ENCODE measurements at places on chromosomes 5 and 9.

- DNase-seq = no peak
Observed at GRCh38 chr9:131635285-131635684, 90.0 kb downstream of the PRRT1B start.

DNA sequence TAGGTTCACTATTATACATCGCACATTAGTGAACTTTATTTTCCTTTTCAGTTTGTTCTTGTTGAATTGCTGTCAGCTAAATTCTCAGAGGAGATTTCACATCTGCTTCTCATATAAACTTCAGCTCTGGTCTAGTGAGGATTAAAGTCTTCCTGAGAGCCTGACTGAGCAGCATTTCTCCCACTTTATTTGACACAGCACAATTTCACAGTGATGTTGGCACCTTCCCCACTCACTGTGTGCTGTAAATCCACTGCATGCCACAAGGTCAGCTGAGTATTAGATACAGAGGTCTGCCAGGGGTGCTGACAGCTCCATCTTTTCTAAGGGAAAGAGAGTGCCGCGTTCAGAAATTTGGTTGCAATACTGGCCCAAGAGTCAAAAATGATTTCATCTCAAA lies 567.4 kb downstream of the PRR16 start:
- DNase-seq = no peak

DNA sequence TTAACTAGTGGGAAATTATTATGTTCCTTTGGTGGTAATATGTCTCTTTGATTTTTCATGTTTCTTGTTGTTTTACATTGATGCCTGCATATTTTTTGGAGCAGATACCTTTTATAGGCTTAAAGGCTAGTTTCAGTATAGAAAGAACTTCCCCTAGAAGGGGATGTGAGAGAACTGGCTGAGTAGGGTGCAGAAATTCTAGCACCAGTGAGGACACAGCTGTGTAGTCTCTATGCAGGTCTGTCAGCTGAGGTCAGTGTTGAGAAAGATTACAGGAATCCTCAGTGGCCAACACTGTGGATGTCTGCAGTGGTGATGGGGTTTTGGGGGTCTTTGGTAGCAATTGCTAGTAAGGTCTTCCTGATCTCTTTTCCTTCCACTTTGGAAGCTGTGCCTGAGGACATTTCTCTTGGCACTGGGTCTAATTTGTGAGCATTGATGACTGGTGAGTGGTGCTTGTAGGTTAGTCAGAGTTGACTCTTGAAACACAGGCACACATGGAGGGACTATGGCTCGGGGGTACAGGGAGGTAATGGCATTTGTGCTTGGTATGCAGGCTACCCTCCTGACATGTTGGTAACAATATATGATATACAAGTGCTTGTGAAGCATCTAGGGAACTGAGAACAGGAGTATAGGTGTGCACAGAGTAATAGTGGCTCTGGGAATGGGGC lies 221.4 kb downstream of the SPATA31D1 start:
- no peak for DNase-seq

- DNase-seq = no peak
Observed at GRCh38 chr5:158007336-158007735, 148.4 kb upstream of the CLINT1 start.

- peak; percentile 52 for DNase-seq
Observed at GRCh38 chr5:146565764-146566367, 49.9 kb upstream of the GPR151 start.

GRCh38 chr9:88593537-88594185 lies 58.7 kb downstream of the NXNL2 start:
- DNase-seq = no peak

GRCh38 chr9:107471552-107471951 lies 18.0 kb downstream of the KLF4 start:
- no peak for DNase-seq

DNA sequence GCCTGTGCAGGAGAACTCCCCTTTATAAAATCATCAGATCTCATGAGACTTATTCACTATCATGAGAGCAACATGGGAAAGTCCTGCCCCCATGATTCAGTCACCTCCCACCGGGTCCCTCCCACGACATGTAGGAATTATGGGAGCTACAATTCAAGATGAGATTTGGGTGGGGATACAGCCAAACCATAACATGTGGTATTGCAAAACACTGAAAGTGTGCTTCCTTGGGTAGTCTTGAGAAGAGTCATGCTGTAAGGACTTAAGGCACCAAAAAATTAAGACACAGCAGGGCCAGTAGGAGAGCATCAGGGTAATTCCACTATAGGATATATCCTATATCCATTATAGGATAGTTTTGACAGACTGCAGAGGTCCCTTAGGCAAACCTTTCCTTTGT lies 29.4 kb upstream of the GDNF start:
- no peak for DNase-seq

- DNase-seq = no peak
Observed at GRCh38 chr9:137444106-137444790, 3.1 kb upstream of the ENTPD8 start.

DNA sequence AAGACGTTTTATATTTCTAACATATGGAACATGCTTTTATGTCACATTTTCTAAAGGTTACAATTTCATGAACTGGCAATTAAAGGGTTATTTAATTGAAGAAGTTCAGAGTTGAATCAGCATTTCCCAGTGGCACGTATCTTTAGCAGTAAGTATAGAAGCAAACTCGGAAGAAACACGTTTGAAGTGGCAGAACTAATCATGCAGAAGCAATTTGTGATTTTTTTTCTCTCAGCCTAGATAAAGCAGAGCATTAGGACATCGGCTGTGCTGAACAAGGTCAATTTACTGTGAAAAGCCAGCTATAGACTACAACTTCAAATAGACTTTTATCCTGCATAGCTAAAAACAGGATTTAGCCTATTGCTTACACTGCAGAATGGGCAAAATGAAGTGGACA lies 104.7 kb downstream of the ISL1 start:
- DNase-seq = no peak

DNA sequence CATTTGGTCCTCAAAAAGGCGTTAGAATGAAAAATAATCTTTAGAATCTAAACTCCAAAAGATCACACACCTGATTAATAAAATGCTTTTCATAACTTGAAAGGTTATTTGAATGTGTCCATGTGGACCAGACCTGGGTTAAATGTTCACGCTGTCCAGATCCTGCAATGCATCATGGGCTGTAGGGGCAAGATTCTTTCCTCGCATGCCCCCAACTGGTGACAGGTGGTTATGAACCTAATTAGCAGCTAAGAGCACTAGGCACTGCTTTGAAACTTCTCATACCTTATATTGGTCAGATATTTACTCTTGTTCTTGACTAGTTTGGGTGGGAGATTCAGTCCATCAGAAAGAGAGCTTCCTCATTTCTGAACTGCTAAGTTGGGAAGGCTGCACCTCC lies 19.3 kb upstream of the PIP5K1B start:
- no peak for DNase-seq

- no peak for DNase-seq
Observed at GRCh38 chr5:125411071-125411743, 664.8 kb upstream of the ZNF608 start.

- peak; percentile 93 for DNase-seq
Observed at GRCh38 chr5:79990598-79991507, at the start of gene MTX3. MTX3 (minus strand) TSS chr5:79991262; CDS start chr5:79991238, 24 bp downstream.

GRCh38 chr5:93272108-93272507 lies 308.9 kb downstream of the NR2F1-AS1 start:
- DNase-seq = no peak

DNA sequence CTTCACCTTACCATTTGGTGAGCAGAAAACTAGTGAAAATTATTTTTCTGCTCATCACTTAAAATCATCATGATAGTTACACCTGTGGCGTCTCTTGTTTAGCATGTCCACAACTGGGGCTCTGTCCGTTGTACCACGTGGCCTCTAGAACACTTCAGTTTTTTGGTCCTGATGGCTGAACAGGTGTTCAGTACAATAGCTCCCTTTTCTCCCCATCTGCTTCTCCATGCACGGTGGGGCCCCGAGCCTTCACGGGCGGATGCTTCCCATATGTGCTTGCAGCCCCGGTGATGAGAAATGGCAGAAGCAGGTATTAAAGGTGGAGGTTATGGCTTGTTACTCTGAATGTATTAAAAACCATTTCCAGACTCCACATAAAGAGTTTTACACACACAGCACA lies 304.1 kb downstream of the CWC27 start:
- peak; percentile 89 for DNase-seq

DNA sequence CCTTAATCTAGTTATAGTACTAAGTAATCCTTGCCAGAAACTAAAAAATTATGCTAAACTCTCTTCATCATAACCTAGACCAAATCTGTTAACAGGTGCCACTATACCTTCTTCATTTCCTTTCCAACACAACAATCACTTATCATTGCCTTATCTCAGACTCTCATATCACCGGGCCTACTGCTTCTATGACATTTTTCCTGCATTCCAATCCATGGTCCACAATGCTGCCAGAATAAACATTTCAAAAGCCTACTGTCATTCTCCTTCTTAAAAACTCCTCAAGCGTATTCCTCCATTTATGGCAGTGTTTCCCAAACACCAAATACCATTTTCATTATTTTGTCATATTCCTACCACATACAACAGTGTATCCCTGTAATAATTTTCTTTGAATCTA lies 6.5 kb downstream of the PPP6C start:
- DNase-seq = no peak

GRCh38 chr5:172724242-172725183 lies 46.5 kb downstream of the DUSP1 start:
- DNase-seq = no peak

DNA sequence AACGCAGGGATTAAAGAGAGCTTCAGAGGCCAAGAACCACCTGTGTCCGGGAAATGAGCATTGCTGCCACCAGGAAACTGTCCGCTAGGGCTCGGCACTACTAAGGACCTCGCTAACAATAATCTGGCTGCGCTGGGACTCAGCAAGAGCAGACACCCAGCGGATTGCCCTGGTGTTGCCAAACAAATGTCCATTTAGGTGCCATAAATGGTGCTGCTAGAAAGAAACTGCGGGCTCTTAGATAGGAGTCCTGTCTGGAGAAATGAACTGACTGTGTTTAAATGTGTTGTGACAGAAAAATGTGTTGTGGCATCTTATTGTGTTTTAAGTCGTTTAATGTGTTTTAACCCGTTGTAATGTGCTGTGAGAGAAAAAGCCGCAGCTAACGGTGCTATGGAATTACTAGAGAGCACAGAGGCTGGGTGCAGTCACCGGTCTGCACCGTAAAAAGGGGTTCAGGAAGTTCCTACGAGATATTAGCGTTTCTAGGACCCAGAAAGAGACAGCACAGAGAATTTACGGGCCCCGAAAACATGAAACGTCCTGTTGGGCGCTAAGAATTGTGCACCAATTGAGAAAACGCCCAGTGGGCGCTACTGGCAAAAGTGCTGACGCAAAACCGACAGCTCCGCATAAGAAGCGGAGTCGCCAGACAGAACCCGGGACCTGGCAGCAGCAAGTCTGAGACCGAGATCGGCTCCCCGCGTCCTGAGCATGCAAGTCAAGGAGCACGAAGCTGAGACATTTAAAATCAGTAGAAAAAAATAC lies 90.6 kb downstream of the ANXA2R start:
- peak; percentile 44 for DNase-seq

Measured in NCI-H524 treated with DMSO at 0.1 percent for 48 hours (cell line).